ENCODE measurements at places on chromosomes 13 and 19. TPM values are rescaled to one million over a fixed set of nuclear protein-coding genes. Genes with fewer than 3 reads are reported as not detected.

CGB3 gene
- not detected for total RNA-seq

ADGRE2 gene
- 0.09 TPM for total RNA-seq

TPRX1 gene
- not detected for total RNA-seq

KLK6 gene
- not detected for total RNA-seq

SIGLECL1 gene
- total RNA-seq: not detected

CALR3 gene
- not detected for total RNA-seq

ZNF790 gene
- 11.9 TPM for total RNA-seq

ZNF534 gene
- total RNA-seq: not detected

PRKCG gene
- total RNA-seq: 0.17 TPM

SLC25A42 gene
- 4.5 TPM for total RNA-seq

HIPK4 gene
- total RNA-seq: 0.05 TPM

SPIB gene
- not detected for total RNA-seq

DNAJC3 gene
- total RNA-seq: 67.2 TPM

ZNF560 gene
- 0.14 TPM for total RNA-seq

KCNN1 gene
- total RNA-seq: 0.42 TPM

CYP4F2 gene
- not detected for total RNA-seq

GEMIN7 gene
- total RNA-seq: 25.5 TPM

ZNF284 gene
- 2.4 TPM for total RNA-seq

N4BP2L2 gene
- 98.7 TPM for total RNA-seq

TYROBP gene
- not detected for total RNA-seq

ZNF497 gene
- total RNA-seq: 1.3 TPM

BST2 gene
- total RNA-seq: 6.5 TPM

WDR88 gene
- total RNA-seq: not detected

C3 gene
- total RNA-seq: 5.4 TPM

DPF1 gene
- 0.47 TPM for total RNA-seq

Measured in dermis blood vessel endothelial cell (primary cell).